ENCODE measurements at places on chromosomes 5 and 9. TPM values are rescaled to one million over a fixed set of nuclear protein-coding genes. Genes with fewer than 3 reads are reported as not detected.

- peak; percentile 34 for DNase-seq
Measured at GRCh38 chr9:34047864-34048726, 592 bp downstream of the UBAP2 start.

DNA sequence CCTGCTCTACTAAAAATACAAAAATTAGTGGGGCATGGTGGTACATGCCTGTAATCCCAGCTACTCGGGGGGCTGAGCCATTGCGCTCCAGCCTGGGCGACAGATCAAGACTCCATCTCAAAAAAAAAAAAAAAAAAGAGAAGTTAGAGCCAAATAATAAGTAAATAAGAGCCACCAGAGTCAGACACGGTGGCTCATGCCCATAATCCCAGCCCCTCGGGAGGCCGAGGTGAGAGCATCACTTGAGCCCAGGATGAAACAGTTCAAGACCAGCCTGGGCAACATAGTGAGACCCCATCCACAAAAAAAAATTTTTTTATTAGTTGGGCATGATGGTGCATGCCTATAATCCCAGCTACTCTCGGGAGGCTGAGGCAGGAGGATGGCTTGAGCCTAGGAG, 85.8 kb upstream of the LARP1 start:
- no peak for DNase-seq

DNA sequence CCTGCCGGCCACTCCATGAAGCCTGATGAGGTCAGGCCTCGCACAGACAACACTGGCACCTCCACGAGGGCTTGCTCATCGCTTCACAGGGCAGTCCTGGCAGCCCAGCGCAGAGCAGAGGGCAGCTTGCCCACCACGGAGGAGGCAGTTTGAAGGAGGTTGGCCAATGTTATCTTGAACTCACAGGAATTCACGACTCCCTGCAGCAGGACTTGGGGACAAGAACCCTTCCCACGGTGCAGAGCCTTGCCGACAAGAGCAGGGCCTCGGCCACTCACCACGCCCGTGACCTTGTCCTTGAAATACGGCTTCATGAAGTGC, 5.0 kb downstream of the SNAPC4 start:
- no peak for DNase-seq

GRCh38 chr9:136309806-136310220, 5.9 kb upstream of the CCDC187 start:
- DNase-seq, result no peak

DNA sequence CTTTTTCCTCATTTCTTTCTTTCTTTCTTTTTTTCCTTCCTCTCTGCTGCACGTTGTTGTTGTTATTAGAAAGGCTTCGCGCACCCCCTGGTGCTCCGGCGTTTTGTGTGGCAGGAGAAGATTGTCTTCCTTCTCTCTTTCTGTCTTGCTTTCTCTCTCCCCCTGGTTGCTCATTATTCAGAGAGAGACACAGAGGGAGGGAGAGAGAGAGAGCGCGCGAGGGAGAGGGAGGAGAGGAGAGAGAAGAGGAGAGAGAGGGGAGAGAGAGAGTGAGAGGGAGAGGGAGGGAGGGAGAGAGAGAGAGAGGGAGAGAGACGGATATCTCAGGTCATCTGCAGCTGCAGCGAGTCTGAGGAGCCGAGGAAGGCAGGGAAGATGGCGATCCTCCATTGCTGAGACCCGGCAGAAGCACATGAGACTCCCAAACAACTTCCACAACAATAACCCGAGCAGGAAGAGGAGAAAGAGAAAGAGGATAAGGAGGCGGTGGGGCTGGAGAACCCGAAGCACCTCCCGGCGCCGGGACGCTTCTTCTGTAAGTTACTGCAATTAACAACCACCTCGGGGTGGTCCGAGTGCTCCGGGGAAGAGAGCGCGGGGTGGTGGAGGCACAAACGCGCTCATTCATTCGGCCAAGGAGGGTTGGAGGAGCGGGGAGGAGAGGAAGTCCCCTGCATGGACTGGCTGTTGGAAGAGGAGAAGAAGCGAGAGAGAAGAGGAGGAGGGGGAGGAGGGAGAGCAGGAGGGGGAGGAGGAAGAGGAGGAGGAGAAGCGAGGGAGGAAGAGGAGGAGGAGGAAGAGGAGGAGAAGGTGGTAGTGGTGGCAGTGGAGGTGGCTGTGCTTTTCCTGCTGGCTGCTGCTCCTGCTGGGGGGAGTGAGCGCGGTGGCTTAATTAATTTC, at the start of gene ZNF462:
Gene ZNF462, plus strand, starts transcription at position 346 of the 900 bp plus-strand sequence. CDS start 60,218 bp downstream, outside the sequence.
- peak; percentile 67 for DNase-seq

- DNase-seq, result no peak
Measured at GRCh38 chr5:68070591-68071281, 144.8 kb upstream of the PIK3R1 start.

DNA sequence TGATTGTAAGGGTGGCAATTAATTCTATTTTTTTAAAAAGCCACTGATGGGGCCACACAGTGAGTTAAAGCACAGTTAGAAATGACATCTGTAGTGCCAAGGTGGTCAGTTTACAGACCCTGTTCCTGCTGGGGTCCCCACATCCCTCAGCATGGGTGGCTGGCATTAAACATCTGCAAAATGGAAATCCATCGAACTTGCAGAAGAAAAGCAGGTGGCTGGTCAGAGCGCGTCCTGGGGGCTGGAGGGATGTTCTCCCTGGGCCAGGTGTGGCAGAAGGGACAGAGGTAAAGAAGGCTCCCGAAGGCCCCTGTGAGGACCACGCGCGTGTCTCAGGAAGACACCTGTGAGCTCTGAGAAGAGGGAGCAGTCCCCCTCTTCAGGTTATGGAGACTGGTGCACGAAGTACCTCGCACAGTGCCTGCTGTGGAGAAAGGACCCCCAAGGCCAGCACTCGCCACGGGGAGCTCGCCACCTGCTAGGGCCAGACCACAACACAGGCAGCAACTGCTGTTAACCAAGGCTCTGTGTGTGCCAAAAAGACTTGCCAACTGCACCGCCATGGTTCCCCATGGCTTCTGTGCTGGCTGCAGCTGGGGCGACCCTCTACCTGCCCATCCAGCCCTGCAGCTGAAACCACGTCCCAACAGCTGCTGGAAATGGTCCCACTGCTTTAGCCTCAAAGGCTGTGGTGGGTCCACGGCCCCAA, 65.2 kb downstream of the RASGEF1C start:
- no peak for DNase-seq

GRCh38 chr5:35356725-35357124, 126.4 kb upstream of the PRLR start:
- DNase-seq, result no peak

DNA sequence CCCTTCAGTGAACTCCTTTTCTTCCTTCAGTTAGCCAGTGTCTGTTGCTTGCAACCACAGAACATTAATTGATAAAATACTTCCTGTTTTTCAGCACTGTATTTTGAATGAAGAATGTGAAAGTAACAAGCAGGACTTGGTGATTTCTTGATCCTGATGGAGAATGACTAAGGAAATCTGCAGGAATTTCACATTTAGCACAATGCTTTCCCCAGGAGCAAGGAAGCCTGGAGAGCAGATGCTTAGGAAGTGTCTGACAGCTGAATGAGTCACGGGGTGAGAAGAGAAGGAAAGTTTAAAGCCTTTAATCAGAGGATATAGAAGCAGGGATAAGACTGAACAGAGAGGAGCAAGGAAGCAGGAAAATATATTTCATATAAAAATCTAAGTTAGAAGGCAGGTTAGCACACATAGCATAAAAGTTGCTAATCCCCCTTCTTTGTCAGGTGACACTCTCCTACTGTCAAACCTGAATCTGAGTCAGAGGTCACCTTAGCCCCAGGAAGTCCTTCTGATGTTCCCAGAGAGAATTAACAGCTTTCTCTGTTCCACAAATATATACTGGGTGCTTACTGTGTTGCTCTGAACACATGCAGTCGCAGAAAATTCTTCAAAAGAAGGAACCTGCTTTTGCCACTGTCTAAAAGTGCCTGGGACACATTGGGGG, 59.7 kb downstream of the GNA14 start:
- DNase-seq, result no peak

DNA sequence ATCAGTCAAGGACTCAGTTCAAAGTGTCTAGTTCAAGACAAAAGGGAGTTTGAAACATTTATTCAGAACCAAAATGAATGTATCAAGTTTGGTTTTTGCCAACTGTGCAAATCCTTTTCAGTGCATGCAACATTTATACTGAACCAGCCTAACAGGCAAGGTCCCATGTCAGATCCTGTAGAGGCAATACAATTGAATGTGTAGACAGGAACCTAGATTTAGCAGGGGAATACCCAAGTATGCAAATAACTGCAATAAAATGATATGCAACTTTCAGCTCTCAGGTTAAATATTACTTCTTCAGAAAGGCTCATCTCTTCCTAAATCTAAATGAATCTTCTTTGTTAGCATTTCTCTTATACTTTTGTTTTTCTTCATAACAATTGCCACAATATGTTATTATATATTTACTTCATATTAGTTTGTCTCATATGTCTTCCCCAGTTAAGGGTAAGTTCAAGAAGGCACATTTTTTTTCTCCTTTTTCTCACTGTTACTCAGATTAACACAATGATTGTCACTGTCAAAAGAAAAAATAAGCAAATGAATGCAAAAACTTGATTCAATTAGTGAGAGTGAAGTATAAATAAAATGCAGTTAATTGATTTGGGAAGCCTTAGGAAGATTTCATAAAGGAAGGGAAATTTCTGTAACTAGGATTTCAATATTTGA, 163.9 kb upstream of the RASA1 start:
- DNase-seq, result no peak

GRCh38 chr5:170100066-170100943, 5.4 kb upstream of the FOXI1 start:
- peak; percentile 82 for DNase-seq

GRCh38 chr9:96020792-96021550, 145.5 kb downstream of the ERCC6L2 start:
- DNase-seq, result no peak

DNA sequence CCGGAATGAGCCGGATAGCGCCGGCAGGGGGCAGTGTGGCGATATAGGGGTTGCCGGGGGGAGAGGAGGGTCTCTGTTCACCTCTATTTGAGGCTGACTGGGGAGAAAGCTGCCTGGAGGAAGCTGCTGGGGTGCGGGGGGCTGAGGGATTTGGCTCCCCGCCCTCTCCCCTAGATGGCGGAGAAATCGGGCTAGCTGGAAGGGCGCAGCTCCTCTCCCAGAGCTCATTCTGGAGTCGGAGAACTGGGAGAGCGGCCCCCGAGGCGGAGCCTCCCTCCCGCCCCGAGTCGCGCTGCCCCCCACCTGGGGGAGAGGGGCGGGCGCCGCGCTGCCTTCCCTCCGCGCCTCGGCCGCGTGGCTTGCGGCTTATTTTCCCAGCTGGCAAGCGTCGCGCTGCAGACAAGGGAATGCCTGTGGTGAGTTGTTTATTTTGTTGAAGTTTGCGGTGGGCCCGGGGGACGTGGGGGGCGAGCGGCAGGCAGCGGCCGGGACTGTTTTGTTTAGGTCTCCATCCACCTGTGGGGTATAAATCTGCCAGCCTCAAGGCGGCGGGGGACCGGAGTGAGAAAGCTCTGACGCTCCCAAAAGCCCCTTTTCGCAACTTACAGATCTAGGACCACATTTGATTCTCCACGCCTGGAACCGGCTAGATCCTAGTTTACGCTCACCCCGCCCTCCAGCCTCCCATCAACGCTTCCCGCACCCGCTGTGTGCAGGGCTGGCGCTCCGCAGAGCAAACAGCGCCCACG, 4.1 kb upstream of the RGMB start:
- peak; percentile 39 for DNase-seq

ECSCR gene
- 25.8 TPM for polyA plus RNA-seq

TMOD1 gene
- 2.9 TPM for polyA plus RNA-seq

AHRR gene
- polyA plus RNA-seq, result 2.9 TPM

IL4 gene
- polyA plus RNA-seq, result not detected

GDNF gene
- 15.2 TPM for polyA plus RNA-seq

C9 gene
- polyA plus RNA-seq, result 0.35 TPM

TERT gene
- 0.18 TPM for polyA plus RNA-seq

C5orf52 gene
- polyA plus RNA-seq, result not detected

CCL27 gene
- polyA plus RNA-seq, result 0.28 TPM

SLC34A1 gene
- 188 TPM for polyA plus RNA-seq
